Stimulated activated CD8-positive, alpha-beta memory T cell treated with anti-CD3 and anti-CD28 coated beads, Interleukin-12 subunit alpha, Interleukin-12 subunit beta, amount 100 ng/mL, for 1 hour (primary cell): ENCODE measurements at places on chromosomes 2 and 18.

- DNase-seq = no peak
Observed at GRCh38 chr2:21415234-21415633, 291.5 kb downstream of the TDRD15 start.

DNA sequence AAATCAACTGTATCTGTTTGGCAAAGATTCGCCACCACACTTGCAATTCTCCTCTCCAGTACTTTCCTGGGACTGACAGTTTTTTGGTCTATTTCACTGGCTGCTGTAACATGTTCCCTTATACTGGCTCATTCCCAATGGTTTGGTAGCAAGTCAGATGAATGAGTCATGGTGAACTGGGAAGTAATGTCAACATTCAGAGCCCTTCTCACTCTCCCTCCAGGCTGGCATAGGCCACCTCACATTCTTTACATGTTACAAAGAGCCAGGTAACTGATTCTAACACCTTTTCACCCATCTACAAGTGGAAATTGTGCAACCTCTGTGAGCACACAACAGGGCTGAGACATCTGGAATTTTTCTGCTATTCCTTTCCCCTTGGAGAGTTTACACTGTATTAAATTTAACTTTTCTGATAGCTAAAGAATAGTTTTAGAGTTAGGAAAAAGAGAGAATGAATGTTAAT, 111.3 kb upstream of the TLK1 start:
- DNase-seq = no peak

GRCh38 chr2:5690718-5691220, 1.4 kb upstream of the SOX11 start:
- DNase-seq = no peak

GRCh38 chr2:84194949-84195644, 264.0 kb downstream of the SUCLG1 start:
- no peak for DNase-seq

- no peak for DNase-seq
Observed at GRCh38 chr2:120554625-120555032, 181.0 kb upstream of the GLI2 start.

DNA sequence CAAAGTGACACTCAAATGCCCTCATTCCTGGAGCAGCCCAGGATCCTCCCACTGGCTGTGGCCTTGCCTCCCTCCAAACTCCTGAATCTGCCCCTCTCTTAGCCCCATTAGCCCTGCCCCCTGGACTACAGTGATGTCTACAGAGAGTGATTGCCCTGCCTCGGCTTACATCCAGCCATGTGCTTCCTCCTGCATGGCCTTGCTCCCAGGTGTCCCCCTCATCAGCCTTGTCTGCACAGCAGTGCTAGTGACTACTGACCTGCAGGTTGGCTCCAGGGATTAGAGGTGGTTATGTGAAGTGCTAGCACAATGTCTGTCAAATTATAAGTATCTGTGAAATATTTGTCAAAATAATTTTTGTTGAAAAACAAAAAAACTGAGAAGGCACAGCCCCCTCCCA, 259.1 kb upstream of the MYT1L start:
- no peak for DNase-seq

GRCh38 chr2:36594849-36595248, 3.1 kb downstream of the FEZ2 start:
- no peak for DNase-seq

GRCh38 chr2:150588506-150588870, 101.0 kb upstream of the RND3 start:
- DNase-seq = no peak

GRCh38 chr2:152443771-152444170, 108.8 kb downstream of the FMNL2 start:
- DNase-seq = no peak

DNA sequence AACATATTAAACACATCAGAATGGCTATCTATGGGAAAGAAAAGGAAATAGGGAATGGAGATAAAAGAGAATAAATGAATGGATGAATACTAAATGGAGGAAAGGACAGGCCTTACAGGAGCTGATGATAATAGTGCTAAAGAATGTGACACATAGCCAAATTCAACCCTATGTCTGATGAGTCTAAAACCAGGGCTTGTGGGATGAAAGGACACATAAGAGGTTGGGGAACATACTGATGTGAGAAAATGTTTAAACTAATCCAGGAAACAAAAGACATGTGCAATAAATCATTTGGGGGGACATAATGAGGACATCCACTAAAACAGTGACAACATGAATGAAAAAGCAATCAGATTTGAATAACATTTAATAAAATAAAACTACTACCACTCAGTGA, 120.0 kb downstream of the DYM start:
- DNase-seq = no peak

DNA sequence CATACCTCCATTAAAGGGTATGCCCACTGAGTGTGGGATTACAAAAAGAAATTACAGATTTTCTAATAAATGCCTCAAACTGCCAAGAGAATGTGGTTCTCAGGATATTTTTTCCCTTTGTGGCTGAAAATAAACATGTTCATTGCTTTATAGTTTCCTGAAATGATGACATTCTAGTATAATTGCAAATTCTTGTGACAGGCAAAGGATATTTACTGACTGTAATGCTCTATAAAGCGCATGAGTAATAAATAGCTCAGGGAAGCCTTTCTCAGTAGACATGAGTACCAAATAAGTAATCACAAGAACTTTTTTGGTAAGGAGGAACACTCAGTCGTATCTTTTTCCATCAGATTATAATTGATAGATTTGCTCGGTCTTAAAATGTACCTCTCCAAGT, 72.3 kb downstream of the FTCDNL1 start:
- DNase-seq = no peak

GRCh38 chr2:25845843-25846505, 32.3 kb downstream of the ASXL2 start:
- DNase-seq = no peak

DNA sequence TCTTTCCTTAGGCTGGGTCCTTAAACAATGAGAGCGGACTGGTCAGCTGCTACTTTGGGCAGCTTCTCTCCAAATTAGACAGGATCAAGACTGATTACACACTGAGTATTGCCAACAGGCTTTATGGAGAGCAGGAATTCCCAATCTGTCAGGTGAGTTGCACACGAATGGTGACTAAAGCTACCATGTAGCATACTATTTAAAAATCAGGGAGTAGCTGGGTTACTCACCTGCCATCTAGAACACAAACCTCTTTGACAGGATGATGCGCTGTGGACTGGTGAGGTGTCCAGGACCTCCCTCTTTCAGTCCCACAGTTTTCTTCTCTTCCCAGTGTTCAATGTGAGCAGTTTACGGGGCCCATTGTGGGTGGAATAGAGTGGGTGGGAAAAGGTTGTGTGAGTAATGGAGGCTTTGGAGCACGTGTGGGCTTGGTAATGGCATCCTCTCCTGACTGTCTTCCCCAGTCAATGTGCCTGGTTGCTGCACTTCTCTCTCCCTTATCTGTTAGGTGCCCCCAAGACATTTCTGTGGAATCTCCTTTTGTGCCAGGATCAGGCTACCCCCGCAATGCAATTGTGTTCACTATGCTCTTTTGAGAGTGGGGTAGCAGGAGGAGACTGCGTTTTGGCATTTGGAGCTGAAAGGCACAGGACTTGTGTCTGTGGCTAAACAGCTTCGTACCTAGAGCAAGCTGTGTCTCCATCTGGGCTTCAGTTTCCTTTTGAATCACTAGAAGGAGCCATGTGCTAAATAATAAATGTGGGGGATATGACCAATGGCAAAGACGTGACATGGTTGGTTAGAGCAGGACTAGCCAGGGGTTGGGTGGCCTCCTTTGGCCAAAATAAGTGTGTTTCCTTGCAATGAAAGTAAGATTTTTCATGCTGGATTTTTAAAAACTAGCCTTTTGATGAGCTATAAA, 17.7 kb downstream of the SERPINB12 start:
- no peak for DNase-seq

DNA sequence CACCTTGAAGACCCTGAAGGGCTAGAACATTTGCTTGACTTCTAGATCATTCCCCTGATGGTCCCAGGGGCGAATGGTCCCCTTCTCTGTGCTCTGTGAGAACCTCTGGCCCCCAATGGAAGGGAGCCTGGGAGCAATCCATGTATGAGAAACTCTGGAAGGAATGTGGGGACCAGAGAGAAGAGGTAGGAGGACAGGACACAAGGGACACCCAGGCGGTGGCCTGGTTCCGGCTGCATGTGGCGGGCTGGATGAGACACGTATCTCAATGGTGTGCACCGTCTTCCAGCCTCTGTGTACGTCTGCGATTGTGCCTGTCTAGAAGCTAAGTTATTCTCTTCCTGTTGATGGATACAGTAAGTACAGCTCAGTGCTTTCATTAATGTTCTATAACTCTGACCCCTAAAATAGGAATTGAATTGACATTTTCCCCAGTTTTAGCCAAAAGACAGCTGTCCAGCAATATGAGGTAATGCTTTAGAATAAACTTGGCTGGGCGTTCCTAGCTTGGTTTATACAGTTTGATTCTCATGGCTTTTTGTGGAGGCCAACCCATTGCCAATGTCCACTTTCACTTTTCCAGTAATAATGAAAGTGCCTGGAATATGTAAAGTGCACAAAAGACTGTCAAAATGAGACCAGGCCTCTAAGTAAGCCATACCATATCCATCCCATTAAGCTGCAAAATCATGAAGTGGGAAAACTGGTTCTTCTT, 30.1 kb upstream of the COPS8 start:
- DNase-seq = no peak

DNA sequence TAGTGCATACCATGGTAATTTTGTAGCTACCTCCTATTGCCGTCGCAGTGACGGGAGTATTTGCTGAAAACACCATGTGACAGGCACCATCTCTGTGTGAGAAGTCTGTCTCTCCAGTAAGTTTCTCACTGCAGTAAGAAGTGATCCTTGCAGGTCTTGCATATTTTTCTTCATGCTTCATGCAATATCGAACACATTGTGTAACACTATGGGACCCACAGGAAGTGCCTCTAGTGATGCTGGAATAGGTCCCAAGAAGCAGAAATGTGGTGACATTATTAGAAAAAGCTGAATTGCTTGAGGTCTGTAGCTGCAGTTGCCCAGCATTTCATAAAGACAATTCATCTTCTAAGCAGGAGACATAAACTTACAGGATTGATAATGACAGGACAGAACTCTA, 167.6 kb downstream of the DCDC2C start:
- no peak for DNase-seq

GRCh38 chr2:182077448-182078142, 91.9 kb downstream of the PPP1R1C start:
- no peak for DNase-seq

GRCh38 chr2:218819093-218819492, 12.5 kb downstream of the PRKAG3 start:
- DNase-seq = no peak

DNA sequence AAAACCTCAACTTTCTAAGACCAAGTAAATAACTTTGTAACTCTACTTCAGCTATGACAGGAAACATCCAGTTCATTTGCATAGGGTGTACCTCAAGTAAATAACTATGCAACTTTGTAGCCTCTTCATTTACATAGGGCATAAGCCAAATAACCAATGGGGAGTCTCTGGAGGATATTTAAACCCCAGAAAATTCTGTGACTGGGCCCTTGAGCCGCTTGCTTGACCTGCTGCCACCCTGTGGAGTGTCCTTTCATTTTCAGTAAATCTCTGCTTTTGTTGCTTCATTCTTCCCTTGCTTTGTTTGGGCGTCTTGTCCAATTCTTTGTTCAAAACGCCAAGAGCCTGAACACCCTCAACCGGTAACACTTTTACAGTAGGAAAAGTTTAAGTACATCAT, 1112.7 kb upstream of the NRXN1 start:
- no peak for DNase-seq

GRCh38 chr2:183035954-183036669, 2.1 kb downstream of the NCKAP1 start:
- DNase-seq = no peak

GRCh38 chr2:124323321-124323720, 298.2 kb downstream of the CNTNAP5 start:
- no peak for DNase-seq

GRCh38 chr2:128638341-128639119, 319.9 kb upstream of the HS6ST1 start:
- DNase-seq = no peak

DNA sequence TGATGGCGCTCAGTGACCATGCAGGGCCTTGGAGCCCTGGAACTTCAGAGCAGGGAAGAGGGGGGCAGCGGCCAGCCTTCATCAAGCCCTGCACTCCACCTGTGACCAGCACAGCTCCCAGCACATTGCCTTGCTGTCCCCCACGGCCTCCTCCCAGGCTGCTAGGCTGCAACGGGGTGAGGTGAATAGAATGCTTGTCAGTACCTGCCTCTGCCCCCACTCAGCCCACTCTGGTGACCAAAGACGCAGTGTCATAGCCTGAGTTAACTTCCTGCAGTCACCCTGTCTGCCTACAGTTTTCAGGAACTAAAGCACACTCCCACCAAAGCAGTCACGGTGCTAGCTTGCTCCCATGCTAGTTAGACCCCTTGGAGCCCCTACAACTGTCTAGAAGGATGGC, 72.1 kb downstream of the STPG4 start:
- no peak for DNase-seq

DNA sequence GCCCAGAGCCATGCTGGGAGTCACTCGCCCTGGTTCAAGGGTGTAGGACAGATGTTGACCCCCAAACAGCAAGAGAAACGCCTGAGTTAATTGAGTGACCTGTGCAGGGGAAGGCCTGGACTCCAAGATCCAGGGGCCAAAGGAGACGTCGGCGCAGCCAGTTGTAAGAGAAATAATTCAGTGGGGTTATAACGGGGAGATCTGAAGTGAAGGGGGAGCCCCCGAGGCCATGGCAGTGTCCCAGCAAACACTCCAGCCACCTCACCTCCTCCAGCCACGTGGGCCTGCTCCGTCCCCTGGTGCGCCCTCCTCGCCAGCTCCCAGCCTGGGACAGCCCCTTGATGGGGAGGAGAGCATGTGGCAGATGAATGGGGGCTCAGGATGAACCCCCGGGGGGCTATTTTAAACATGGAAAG, 130.7 kb upstream of the GPC1 start:
- DNase-seq = no peak

GRCh38 chr2:240129311-240129710, 6.8 kb downstream of the COPS9 start:
- DNase-seq = no peak

DNA sequence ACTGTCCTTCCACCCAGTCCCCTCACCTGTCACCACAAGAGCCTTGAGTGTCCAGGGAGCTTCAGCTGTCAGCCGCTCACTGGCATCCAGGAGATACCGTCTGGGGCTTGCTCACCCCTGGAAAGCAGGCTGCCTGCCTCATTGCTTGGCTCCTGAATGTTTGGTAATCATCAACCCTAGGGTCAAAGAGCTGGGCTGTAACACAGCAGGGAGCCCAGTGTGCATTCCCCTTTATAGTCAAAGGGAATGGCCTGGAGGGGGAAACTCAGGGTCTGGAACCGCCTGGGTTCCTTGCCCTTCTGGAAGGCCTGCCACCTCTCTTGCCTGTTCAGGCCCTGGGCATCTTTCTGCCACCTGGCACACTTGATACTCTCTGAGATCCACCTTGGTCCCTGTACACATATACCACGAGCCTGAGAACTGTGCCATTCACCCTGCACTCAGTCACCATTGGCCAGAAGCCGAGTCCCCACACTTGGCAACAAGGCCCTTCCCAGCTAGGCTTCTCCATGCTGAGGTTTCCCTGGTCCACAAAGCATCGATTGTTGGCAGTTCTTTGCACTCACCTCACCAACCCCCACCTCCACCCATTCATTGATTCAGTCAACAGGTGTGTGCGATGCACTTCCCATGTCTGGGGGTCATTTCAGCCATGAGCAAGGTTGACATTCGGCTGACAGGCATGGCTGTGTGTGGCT, 35.0 kb downstream of the TPRKB start:
- DNase-seq = no peak
